ENCODE measurements at places on chromosomes 12 and 14.
A peak's percentile ranks its signal among the peaks of the same experiment; 100 is the strongest.

DNA sequence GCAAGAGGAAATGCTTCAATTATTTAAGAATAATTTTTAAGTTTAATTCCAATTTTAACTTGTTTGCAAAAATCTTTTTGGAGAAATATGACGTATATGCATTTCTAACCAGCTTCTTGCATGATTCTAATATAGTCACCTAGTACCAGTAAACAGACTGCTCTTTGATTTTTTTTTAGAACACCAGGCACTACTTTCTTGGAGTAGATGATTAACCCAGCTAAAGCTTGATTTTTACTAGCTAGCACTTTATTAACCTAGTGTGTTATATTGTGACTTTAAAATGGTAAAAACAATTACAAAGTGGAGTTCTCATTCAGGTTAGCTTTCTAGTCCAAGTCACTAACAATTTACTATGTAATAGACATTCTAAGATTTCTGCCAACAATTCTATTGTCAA, 32.6 kb upstream of the FGD4 start:
- DNase-seq, result no peak

GRCh38 chr12:92055877-92056276, 89.8 kb downstream of the BTG1 start:
- no peak for DNase-seq

- DNase-seq, result no peak
Measured at GRCh38 chr14:104874110-104874531, 9.1 kb downstream of the CEP170B start.

DNA sequence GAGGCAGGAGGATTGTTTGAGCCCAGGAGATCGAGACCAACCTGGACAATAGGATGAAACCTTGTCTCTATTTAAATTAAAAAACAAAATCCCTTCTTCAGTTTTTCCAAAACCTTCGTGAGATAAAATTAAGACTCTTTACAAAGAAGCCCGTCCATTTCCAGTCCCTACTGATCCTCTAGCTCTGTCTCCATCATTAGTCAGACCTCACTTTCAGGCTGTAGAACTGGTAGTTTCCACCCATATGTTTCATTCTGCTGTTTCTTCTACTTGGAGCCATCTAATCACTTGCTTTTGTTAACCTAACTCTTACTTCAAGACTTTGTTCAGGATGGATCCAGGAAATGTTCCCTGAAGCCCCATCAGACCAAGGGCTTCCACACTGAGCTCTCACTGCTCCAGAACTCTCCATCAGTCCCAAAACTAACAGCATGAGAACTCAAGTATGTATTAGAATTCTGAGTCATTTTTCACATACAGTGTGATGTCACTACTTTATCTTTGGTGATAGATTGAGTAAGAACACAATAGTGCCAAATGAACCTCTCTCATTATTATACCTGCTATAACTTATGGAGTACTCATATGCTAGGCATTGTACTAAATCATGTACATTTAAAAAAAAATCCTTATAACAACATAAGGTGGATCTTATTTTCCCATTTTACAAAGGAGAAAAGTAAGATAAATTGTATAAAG, 90.8 kb downstream of the PRICKLE1 start:
- no peak for DNase-seq

- DNase-seq, result no peak
Measured at GRCh38 chr12:108333898-108334699, 5.0 kb downstream of the CMKLR1 start.

DNA sequence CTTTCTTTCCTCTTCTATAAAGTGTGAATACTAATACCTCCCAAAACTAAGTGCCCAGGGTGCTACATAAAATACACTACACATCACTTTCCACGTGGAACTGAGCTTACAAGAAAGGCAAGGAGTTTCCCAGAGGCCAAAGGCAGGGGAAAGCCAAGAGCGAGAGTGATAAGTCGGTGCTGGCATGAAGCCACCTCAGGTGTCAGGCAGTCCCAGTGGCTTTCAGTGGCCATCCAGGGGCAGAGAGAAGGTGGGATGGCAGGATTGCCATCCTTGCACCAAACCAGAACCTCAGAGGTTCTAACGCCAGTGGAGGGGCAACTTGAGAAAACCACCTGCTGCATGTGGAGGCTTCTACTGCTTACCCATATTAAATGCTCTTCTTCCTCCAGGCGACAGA, 79.7 kb upstream of the DIO3 start:
- DNase-seq, result no peak

GRCh38 chr14:103805708-103806107, 41.7 kb downstream of the PPP1R13B start:
- no peak for DNase-seq

DNA sequence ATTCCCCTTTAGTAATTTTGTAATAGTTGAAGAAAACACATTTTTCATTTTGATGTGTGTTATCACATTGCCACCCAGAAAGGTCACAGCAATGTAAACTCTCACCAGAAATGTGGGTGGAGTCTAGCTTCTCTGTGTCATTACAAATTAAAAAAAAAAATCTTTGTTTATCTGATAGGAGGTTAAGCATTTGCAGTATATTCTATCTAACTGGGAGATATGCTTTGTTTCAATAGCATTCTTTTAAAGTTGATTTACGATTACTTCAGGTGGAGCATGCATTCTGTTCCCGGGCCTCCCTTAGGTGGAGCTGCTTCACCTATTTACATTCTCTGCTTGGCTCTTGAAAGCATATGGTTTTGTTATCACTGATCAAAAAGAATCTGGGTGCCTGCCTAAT, 7.8 kb downstream of the ADIPOR2 start:
- no peak for DNase-seq

DNA sequence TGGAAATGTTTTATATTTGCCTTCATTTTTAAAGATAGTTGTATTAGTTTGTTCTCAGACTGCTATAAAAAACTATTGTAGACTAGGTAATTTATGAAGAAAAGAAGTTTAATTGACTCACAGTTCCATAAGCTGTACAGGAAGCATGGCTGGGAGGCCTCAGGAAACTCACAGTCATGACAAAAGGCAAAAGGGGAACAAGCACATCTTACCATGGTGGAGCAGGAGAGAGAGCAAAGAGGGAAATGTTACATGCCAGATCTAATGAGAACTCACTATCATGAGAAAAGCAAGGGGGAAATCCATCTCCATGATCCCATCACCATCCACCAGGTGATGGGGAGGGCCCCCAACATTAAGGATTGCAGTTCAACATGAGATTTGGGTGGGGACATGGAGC, 35.5 kb upstream of the UNC79 start:
- no peak for DNase-seq

DNA sequence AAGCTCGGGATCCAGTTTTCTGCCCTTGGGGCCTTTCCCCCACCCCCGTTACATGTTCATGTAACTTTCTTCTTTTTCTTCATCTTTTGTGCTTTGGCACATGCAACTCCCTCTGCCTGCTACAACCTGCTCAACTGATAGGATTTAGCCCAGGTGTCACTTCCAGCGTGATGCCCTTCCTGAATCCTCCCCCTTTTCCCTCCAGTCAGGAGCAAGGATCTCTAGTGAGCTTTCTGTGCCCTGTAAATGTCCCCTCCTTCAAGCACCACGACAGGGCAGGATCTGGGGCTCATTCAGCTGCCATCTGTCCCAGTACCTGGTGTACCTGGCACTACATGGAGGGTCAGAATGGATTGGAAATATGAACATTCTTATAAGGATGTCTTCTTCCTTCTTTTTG, 15.3 kb downstream of the PELI2 start:
- peak; percentile 52 for DNase-seq

DNA sequence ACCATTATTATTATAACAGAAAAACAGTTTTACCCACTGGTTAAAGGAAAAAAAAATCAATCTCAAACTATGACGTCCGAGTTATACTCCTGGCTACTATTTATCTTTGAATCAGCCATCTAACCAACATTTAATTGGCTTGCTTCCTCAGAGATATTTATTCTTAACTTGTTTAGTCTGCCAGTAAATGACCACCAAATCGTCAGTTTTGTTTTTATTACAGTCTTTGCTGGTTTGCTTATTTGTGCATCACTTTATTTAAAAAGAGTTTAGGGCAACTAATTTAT, 71.2 kb downstream of the RASSF8 start:
- DNase-seq, result no peak

- DNase-seq, result peak; percentile 82
Measured at GRCh38 chr12:109737631-109738030, 24.0 kb downstream of the FAM222A start.

- no peak for DNase-seq
Measured at GRCh38 chr14:35578135-35578534, 44.2 kb downstream of the INSM2 start.

GRCh38 chr12:112824701-112825100, 33.2 kb downstream of the RPH3A start:
- DNase-seq, result no peak

GRCh38 chr12:103676893-103677292, 89.8 kb downstream of the STAB2 start:
- no peak for DNase-seq

DNA sequence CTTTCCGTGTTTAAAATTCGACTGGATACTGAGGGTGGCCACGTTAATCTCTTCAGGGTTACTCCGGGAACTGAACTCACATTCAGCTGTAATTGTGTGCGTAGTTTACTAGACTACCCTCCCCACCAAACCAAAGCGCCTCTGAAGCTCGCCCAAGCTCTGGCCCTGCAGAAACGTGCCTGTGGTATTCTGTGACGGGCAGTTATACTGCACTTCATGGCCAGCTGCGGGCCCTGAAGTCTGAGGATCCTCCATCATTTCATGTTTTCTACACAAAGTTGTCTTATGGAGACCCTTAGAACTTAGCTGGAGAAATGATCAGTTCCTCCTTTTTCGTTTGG, 688 bp downstream of the ZNF26 start:
- no peak for DNase-seq
